ENCODE measurements at places on chromosomes 5 and 9.

DNA sequence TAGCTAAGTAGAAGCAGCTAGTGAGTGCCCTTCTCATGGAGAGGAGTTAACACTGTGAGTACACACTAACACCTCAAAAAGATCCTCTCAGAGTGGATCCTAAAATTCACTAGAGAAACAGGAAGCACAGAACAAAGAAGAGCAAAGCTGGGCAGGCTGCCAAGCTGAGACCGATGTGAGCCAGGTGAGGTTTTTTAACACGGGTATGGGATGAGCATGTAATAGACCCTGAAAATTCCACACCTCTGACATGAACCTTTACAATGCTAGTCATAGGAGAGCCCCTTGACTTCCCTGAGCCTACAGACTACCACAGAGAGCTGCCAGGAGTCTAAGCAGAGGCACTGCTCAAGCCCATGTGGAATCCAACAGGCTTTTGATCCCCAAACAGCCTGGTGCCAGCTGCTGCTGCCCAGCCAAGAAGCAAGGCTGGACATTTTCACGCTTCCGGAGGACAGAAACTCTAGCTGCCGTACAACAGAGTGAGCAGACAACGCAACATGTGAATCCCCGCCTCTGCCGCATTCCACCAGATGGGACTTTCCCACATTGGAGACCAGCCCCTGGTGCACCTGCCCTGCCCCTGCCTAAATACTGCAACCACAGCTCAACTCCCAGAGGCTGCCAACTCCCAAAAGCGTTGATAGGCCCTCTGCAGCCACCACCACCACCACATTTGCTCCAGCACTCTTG lies 280.8 kb downstream of the CDH10 start:
- DNase-seq = no peak

- DNase-seq = peak; percentile 60
Measured at GRCh38 chr5:104951829-104952228, 1389.2 kb upstream of the NUDT12 start.

DNA sequence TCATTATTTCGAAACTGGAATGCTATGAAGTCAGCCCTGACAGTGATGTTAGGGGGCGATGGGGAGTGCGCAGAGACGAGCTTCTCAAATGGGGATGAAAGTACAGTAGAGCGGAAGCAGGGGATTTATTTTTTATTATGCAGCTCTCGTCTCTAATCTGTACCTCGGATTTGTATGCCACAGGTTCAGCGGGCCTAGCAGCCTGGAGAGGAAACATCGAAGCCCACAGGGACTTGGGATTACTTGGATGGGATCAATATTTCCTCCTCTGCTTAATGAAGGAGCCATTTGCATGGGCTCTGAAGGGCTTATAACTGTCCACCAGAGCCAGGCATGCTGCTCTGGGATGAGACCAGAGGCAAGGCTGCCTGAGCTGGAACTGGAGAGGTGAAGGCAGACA lies 133.5 kb upstream of the RAPGEF1 start:
- DNase-seq = no peak

DNA sequence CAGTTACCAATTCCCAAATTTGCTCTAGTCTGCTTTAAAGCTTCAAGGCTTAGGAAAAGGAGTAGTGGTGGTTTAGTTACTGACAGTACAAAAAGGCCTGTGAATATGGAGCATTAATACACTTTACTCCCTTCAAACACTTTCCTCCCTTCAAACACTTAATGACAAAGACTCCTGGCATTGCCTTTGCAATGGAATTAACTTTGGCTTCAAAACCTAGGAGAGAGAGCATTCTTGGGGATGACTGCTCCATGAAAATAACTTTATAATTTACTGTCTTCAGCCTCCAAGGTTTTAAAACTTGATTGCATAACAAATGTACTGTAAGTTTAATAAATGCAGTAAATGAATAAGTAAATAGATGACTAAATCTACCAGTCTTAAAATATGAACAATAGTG lies 185.6 kb downstream of the TRPM3 start:
- no peak for DNase-seq

DNA sequence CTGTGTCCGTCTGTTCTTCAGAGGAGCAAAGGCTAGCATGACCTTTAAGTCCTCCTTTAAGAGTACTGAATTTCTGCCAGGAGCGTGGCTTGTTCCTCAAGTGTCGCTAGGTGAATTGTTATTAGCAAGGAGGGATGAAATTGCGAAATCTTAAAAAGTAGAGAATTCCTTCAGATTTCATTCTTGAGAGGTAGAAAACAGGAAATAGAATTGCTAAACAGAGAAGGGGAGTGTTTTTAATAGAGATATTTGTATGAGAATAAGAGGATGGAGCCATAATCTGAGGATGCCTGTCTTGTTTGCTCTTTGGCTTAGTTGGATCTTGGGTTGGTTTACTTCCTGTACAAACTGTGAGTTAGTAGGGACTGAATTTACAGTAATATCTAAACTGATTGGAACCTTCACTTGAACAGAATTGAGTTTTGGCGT lies 39.2 kb downstream of the EXOSC2 start:
- DNase-seq = no peak

DNA sequence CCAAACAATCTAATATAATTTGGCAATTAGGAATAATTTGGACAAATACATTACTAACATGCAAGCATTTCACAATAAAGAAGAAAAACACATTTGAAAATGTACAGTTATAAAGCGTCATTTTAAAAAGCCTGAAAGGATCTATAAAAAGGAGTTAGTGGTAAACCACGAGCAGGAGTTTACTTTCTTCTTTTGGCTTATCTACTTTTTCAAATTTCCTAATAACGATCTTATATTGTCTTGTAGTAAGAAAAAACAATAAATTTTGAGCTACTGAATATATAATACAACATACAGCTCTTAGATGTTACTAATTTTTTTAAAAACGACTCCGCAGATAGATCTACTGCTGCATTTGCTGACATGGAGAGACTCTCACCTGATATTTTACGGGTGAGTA lies 79.9 kb downstream of the SMIM23 start:
- DNase-seq = no peak

DNA sequence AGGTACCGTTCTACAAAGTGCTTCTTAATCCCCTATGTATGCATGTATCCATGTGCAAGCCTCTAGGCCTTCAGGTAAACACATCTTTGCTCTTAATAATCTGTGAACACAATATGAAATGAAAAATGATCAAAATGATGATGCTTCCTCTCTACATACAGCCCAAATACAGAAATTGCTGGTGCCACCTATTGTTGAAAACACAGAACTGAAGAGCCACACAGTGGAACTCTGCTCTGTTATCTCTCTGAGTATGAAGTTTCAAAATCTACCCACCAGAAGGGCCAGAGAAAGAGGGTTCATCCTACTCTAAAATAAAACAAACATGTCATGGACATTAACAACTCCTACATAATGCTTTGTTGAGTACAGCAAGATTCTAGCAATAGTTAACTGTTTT lies 71.3 kb downstream of the GLIS3 start:
- DNase-seq = no peak

GRCh38 chr5:3393920-3394597 lies 201.6 kb upstream of the IRX1 start:
- no peak for DNase-seq

- DNase-seq = no peak
Measured at GRCh38 chr5:83531661-83532060, 60.1 kb downstream of the VCAN start.

DNA sequence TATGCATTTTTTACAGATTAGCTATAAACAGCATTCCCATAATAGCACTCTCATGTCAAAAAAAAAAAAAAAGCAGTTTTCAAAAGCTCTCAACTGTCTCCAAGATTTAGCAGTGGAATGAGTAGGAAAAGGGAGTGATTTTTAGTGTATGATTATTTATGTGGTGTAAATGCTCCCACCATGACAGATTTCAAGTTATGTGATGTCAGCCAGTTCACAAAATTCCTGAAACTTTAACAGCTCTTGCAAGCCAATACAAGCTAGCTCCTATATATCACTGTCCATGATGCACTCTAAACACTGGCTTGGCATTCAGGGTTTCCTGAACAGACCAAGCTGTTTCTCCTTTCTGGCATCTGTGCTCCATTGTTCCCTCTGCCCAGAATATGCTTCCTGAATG lies 7.9 kb upstream of the ANKDD1B start:
- DNase-seq = no peak

DNA sequence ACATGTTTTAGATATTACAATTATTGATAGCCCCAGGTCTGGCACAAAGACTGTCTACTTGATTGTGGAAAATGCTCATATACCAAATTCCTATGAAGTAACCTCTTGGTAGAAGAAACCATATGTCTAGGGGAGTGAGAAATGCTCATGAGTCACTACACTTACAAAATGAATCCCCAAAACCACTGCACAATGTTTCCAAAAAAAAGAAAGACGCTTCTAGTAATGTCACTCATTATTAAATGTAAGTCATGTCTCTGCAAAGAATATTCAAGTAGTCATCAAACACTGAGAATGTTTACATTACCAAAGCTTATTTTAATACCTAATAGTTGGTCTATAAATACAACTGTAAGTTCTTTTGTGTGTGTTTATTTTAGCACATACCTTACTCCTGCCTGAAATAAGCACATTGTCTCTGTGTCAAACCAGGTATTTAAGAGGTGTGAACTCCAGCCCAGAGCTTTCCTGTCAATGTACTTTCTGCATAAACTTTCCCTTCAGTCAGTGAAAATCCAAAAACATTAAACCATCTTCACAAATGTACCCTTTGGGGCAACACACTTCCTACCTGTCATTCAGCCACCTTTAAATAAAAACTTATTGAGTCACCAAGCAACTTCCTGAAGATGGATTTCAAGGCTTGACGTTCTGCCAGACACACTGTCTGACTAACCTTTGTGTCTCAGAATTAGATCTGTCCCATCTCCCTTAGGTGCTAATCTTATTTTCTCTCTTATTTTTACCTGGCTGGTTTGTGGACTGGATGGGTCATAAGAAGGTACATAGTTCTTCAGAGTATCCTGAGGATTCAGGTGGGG lies 194.0 kb downstream of the NFIB start:
- no peak for DNase-seq

DNA sequence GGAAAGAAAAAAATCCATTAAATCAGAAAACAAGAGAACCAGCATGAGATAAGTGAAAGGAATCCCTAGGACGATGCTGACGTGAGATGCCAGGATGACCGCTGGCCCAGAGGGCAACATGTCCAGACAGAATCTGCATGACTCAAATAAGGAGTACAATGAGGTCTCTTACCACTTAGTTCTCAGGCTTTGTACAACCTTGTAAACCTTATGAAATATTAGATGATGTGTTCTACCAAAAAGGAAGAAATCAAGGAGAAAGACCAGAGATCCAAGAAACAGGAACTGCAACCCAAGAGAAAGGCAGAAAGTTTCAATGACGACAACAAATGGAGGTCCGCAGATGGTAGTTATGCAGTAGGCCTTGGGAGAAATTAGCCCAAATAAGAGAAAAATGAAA lies 2.8 kb upstream of the GPR150 start:
- no peak for DNase-seq

DNA sequence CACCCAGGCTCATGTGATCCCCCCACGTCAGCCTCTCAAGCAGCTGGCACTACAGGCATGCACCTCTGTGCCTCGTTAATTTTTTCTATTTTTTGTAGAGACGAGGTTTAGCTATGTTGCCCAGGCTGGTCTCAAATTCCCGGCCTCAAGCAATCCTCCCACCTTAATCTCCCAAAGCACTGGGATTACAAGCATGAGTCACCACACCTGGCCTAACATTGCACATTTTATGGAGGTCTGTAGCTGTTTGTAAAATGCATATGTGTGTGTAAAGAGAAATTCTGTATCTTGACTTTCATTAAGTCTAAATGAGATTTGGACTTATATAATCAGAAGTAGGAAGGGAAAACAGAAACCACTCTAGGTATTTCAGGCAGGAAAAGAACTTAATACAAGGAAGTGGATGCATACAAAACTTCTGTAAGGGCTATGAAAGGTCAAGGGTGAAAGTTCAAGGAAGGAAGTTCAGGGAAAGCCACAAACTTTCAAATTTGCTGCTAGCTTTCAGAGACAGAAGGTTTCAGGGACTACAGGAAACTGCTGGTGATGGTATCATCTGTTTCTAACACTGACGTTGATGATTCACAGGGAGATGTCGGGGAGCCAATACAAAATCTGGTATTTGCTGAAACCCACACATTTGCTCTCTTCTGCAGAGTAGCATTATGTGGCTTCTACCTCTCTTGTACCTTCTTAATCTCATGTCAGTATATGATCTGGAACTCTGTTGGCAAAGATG lies 209.4 kb downstream of the PIK3R1 start:
- no peak for DNase-seq

DNA sequence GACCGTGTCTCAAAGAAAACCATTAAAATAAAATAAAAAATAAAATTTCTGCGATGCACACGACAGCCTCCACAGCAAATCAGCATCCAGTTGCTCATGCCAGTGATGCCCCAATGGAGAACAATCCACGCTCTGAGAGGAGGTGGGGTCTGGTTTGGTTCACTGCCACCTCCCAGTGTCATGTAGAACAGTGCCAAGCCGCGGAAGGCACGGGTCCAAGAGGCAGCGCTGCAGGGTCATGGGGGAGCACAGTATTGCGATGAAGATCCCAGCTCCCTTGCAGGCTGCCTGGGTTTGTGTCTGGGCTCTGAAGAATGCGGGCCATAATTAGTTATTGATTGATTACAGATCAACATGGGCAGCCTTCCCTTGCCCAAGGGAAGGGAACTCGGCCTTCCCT lies 6.1 kb upstream of the CACFD1 start:
- DNase-seq = no peak

- DNase-seq = no peak
Measured at GRCh38 chr5:55481293-55481855, 53.4 kb downstream of the PLPP1 start.

DNA sequence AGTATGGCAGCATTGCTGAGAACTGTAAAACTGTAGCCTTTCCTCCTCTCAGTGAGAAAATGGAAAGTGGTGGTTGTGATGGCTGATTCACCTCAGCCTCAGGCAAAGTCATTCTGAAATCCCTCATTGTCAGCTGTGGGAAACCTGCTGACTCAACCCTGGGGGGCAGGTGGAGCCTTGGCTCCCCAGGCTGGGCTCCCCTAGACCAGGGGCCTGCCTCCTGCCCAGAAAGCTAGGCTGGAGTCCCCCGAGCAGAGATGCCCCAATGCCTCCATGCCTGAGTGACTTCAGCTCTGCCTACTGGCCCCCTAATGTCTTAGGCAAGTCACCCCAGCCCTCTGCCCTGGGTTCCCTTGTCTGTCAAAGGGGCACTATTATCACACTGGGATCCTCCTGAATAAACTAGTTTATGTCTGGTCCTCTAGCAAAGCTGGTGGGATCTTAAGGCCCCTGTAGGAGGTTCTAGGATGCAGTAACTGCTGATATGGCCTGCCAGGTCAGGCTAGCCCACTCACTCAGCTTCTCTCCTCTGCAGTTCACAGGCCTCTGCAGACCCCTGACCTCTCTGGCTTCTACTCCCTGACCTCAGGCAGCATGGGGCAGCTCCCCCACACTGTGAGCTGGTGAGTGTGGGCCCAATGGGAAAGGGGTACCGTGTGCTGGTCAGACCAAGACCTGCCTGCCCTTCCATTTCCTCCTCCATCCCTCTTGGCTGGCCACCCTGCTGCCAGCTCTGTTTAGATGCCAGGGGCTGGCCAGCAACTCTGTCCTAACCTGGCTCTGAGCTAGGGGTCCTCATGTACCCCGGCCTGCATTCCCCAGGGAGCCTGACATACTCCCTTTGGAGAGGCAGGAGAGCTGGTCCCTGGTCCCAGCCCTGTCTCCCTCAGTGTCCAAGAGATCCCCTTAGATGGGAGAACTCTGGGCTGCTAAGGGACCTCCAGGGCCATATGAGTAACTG lies 24.2 kb downstream of the TCF7 start:
- DNase-seq = peak; percentile 39
